Pulmonary artery endothelial cell (primary cell): ENCODE measurements at places on chromosomes 5 and 9. TPM values are rescaled to one million over a fixed set of nuclear protein-coding genes. Genes with fewer than 3 reads are reported as not detected.

Gene RMRP
- 22,365 and 32,732 TPM in 2 replicates for total RNA-seq

Gene SLC34A1
- not detected in 2 replicates for total RNA-seq

Gene NAIP
- 1.2 and 1.5 TPM in 2 replicates for total RNA-seq

Gene UNC13B
- 41.3 and 70.2 TPM in 2 replicates for total RNA-seq

Gene SKIC3
- total RNA-seq: 124 and 138 TPM in 2 replicates

Gene NMRK1
- 21.8 and 32.9 TPM in 2 replicates for total RNA-seq

Gene PRDM9
- not detected in 2 replicates for total RNA-seq

Gene IL13
- total RNA-seq: not detected in 2 replicates
